ENCODE measurements at places on chromosomes 11 and 22.

GRCh38 chr11:26896719-26897118 lies 97.2 kb upstream of the FIBIN start:
- DNase-seq: no peak

GRCh38 chr11:26847459-26847858 lies 125.6 kb upstream of the SLC5A12 start:
- no peak for DNase-seq

- no peak for DNase-seq
These were observed 7.4 kb upstream of the BLID start for GRCh38 chr11:122123263-122123929.

- no peak for DNase-seq
These were observed 28.4 kb upstream of the SYT7 start for GRCh38 chr11:61609000-61609979.

DNA sequence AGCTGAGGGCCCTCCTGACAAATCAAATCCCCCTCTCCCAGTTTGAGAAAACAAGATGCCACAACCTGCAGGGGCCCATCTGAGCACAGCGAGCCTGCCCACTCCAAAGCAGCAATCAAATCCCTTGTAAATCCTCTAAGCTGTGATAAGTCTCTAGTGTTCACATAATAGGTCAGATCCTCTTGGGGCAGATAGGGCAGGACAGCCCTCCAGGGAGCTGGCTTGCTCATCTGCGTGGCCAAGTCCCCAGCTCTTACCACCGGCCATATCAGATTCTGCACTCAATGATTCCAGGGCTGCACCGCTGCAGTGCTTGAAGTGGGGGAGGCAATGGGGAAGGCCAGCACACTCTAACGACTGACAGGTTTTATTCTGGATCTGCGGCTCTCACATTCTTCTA lies 29.6 kb upstream of the FLI1 start:
- no peak for DNase-seq

GRCh38 chr11:104001561-104002056 lies 34.8 kb upstream of the DDI1 start:
- DNase-seq: no peak

GRCh38 chr11:96338910-96339705 lies 3.9 kb downstream of the MAML2 start:
- DNase-seq: no peak

DNA sequence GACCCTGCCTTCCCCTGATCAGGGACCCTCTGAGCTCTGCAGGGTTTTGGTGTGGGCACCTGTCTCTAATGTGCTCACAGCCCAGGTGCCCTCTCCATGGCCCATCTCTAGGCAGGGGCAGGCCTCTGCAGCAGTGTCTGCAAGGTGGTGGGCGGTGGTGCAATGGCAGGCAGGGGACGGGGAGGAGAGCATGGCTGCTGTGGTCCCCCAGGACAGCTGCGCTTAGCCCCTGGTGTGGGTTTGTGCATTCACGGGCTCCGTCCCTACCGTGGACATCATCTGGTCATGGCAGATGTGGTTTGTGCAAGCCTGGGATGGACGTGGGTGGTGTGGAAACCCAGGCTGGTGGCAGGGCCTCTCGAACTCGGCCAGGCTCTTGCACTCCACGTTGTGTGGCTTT lies 443.1 kb downstream of the TBC1D22A start:
- peak; percentile 55 for DNase-seq

DNA sequence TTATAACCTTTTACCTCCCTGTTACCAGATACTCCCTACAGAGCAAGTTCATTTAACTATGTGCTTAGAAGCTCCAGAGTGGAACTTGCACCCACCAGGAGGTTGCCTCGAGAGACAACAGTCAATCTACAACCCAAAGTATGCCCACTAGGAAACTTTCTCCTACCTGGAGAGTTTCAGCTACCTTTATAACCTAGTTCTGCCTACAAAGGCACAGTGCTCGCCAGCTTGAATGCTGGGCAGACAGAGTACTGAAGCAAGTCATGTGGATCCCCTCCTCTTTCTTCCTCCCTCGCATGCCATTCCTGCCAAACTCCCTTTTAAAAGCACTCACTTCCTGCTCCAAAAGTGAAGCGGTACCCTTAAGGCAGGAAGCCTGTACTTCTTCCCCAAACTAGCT lies 258.9 kb downstream of the SWAP70 start:
- DNase-seq: no peak

GRCh38 chr11:111785886-111786412 lies 19.8 kb upstream of the PPP2R1B start:
- no peak for DNase-seq

GRCh38 chr11:61028135-61028729 lies 56.8 kb downstream of the CD6 start:
- no peak for DNase-seq
